Stimulated activated CD4-positive, alpha-beta T cell treated with anti-CD3 and anti-CD28 coated beads, TNF-alpha, amount 100 ng/mL, for 1 hour (primary cell): ENCODE measurements at places on chromosomes 7 and 10.

DNA sequence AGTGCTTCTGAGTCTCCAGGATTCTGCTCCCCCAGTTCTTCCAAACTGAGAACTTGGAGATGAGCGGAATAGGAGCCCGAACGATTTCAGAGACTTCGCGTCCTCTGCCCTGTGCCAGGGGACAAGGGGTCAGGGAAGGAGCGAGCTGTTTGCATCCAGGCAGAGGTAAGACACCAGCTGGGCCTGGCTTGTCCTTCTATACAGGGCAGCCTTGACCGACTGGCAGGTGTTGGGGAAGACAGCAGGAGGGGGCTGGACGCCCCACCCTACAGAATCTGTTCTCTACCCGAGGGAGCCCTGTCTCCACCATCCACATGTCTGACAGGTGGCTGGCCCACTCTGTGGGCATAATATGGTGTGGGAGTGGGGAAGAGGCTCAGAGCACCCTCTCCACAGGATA lies 7.1 kb downstream of the SPOCK2 start:
- DNase-seq, result no peak

- DNase-seq, result no peak
Observed at GRCh38 chr7:63925262-63925625, 73.4 kb upstream of the ZNF722 start.

- no peak for DNase-seq
Observed at GRCh38 chr7:68070992-68071391, 1074.4 kb downstream of the TYW1 start.

DNA sequence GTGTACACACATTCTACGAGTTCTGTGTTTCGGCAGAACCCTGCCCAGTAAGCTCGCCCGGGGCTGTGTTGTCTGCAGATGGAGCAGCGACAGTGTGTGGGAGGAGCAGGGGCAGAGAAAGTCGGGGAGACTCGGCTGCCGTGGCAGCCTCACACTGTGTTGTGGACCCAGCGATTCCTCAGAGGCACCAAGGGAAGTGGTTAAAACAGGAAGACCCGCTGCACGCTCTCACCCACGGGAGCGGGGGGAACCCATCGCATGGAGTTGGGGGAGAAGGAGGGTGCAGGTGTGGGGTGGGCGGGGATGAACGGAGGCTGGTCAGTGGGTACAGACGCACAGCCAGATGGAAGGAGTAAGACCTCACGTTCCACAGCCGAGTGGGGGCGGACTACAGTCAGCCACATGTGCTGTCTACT lies 250.2 kb downstream of the ELFN1 start:
- no peak for DNase-seq
